ENCODE measurements at places on chromosomes 6 and 20.

DNA sequence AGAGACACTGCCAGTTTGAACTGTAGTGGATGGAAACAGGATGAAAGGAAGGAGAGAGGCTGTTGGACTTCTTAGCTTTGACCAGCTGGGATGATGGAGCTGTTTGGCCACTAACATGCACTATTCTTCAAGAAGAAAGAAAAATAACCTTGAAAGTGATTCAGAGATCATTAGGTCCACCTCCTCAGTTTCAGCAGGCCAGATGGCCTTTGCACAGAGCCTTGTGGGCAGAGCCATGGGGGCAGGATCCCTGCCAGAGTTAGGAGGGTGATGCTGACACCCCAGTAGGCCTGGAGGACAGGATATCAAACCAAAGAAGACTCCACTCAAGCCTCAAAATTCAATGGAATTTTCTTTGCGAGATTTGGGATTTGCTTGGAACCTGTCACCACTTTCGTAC lies 74.5 kb upstream of the TMEM181 start:
- DNase-seq, result no peak

DNA sequence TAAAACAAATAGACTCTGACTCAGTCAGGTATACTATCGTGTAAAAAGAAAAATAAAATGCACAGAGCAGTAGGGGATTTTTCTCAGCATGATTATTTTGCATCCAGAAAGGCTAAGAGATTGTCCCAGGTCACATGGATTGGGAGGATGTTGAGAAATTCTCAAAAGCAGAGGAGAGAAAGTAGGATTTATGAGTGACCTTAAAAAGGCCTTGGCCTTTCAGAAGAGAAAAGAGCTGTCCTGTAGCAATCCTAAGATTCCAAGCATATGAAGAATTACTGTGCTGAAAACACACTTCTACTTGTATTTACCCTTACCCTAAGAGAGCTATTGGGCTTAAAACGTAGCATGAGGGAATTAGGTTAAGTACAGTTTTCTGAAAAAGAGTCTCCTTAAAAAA lies 149.7 kb upstream of the ENPP5 start:
- DNase-seq, result no peak

GRCh38 chr6:41692080-41692675 lies 43.2 kb downstream of the TFEB start:
- no peak for DNase-seq

DNA sequence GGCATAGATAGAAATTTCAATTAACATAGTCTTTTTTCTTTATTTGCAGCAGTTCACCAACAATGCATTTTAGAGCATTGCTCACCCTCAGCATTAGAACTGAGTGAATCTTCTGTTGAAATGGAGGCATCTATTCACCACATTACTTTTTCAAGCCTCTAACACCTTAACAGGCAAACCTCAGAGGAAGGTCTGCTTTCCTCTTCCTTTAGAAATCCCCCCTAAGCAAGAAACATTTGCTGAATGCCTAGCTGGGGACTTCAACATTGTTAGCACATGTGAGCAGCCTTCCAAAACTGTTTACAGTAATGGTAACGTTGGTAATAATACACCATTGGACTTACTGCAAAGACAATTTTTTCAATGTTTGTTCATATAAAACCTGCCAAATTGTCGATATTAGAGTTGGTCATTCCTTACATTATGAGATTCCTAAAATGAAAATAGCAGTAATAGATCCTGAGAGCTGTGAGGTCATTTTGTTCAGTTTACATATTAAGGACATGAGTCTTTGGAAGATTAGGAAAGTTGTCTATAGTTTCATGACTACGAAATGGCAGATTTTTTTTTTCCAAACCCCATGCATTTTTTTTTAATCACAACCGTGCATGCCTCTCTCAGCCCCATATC lies 20.6 kb upstream of the AKIRIN2 start:
- no peak for DNase-seq

- DNase-seq, result no peak
These were observed 199.8 kb downstream of the SMOC2 start for GRCh38 chr6:168640768-168641167.

- no peak for DNase-seq
These were observed 84.8 kb upstream of the MRPS10 start for GRCh38 chr6:42302411-42302810.

- no peak for DNase-seq
These were observed 62.8 kb downstream of the LY86 start for GRCh38 chr6:6651335-6651734.

DNA sequence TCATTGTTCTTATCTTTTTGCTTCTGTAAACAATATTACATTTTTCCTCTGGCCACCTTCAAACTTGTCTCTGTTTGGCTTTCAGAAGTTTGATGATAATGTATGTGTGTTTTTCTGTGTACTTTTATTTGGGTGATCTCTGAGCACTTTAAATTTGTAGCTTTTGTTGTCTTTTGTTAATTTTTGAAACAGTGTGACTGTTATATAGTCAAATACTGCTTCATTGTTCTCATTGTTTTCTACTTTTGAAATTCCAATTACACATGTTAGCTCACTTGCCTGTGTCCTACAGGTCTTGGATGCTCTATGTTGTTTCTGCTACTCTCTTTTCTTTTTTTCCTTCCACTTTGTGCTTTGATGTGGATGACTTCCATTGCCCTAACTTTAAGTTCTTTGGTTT lies 460.1 kb upstream of the KHDRBS2 start:
- no peak for DNase-seq

GRCh38 chr20:4190792-4191519 lies 175.6 kb upstream of the RNF24 start:
- DNase-seq, result no peak

- DNase-seq, result no peak
These were observed 186.2 kb downstream of the ERMARD start for GRCh38 chr6:169937389-169938261.

GRCh38 chr20:3710703-3711483 lies 1.5 kb downstream of the SIGLEC1 start:
- DNase-seq, result peak; percentile 47

- no peak for DNase-seq
These were observed 332.6 kb downstream of the UTRN start for GRCh38 chr6:144617708-144618107.

DNA sequence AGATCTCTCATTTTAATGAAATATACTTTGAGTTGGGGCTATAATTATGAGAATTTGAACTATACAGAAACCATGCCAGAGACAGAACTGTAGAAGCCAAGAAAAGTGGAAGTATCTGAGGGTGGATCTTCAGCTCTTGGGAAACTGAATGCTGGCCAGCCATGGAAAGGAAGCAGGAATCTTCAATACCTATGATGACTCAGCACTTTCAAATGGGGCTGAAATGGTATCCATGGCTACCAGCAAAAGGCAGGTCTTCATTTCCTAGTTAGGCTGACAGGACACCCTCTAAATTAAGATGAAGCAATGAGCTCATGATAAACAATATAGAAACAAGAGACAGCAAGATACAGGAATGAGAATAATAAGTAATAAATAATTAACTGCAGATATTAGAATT lies 171.3 kb downstream of the COL21A1 start:
- DNase-seq, result no peak

DNA sequence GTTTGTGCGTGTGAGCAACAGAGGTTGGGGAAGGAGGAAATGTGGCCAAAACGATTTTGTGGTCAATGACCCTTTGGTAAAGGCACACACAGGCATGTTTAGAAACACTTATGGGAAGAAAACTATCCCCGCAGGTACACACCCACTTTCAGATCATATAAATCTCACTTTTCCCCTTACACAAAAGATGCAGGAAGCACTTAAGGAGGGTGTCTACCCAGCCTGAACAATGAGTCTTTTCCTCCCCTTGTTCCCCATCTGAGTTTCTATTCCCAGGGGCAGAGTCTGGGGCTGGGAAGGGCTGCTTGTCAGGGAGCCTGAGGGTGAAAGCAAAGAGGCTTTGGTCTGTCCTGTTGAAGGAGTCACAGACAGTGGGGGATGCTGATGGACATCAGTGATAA lies 193.2 kb upstream of the SALL4 start:
- no peak for DNase-seq

DNA sequence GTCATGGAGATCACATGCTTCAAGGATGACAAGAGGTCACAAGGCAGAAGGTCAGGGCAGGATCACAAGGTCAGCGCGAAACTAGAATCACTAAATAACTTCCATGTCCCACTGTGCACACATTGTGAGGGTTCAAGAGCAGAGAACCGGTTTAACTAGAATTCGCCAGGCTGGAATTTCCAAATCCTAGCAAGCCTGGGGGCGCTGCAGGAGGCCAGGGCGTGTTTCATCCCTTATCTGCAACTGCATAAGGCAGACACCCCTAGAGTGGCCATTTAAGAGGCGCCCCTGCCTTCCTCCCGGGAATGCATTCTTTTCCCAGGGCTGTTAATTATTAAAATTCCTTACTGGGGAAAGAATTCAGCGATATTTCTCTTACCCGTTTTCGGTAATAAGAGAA lies 40.2 kb upstream of the SLC22A1 start:
- no peak for DNase-seq

DNA sequence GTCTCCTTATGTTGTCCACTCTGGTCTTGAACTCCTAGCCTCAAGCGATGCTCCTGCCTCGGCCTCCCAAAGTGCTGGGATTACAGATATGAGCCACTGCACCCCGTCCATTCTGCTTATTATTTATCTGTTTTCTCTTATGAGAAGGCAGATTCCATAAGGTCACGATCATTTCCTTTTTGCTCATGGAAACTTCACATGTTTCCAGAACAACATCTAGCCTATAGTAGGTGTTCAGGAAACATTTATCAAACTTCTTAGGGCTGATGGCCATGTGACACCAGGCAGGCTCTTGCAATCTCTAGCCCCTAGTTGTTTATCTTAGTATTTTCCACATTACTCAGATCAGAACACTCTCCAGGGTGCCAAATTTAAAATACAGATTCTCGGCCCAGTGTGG lies 61.2 kb downstream of the ZFP64 start:
- DNase-seq, result no peak

DNA sequence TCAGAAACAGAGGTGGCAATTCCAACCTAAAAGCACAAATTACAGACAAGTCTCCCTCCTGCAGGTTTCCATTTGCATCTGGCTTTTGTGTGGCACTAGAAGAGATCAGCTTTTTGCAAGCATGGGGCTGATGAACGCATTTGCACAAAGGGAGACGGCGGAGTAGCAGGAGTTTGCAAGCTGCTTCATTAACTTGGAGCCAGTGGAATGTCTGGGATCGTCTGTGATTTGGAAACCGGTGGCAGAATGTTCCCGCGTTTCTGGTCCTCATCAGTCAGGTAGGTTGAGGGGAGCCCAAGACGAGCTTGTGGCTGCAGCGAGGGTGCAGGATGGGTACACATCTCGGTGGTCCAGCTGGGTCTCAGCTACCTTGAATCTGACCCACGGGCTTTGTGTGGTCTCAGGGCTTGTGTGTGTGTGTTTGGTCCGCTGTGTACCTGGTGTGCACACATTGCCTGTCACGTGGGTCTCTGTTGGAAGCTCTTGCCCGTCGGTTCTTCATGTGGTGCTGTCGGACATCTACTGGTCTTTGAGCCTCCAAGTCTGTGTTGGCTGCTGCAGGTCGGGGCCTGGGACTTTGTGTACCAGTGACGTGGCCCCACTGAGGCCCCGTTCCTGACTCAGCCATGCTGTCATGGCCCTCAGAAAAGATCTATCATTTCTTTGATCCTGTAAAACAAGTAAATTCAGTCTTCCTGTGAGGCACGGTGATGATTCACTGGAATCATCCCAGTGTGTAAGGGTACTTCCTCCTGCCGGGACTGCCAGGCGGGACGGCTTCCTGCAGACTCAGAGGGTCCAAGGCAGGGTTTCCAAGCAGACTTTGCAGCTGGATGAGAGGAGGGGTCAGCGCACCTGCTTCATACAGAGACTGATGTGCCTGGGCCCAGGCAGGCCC lies 12.4 kb upstream of the MYT1 start:
- no peak for DNase-seq

DNA sequence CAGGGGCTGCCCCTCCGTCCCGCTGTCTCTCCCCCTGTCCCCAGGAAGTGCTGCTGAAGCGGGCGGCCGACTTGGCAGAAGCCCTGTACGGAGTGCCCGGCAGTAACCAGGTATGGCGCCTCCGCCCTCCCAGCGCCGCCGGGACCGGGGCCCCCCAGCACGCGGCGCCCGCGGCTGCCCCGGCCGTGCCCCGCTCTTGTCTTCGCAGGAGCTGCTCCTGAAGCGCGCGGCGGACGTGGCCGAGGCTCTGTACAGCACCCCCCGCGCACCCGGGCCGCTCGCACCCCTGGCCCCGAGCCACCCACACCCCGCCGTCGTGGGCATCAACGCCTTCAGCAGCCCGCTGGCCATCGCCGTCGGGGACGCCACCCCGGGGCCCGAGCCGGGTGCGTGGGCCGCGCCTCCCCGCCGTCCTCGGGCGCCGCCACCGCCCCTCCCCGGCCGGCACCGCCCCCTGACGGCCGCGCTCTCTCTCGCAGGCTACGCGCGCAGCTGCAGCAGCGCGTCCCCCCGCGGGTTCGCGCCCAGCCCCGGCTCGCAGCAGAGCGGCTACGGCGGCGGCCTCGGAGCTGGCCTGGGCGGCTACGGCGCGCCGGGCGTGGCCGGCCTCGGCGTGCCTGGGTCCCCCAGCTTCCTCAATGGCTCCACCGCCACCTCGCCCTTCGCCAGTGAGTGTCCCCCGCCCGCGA lies 48.4 kb downstream of the CPXM1 start:
- DNase-seq, result peak; percentile 30

GRCh38 chr20:38228436-38228835 lies 32.1 kb downstream of the KIAA1755 start:
- no peak for DNase-seq

DNA sequence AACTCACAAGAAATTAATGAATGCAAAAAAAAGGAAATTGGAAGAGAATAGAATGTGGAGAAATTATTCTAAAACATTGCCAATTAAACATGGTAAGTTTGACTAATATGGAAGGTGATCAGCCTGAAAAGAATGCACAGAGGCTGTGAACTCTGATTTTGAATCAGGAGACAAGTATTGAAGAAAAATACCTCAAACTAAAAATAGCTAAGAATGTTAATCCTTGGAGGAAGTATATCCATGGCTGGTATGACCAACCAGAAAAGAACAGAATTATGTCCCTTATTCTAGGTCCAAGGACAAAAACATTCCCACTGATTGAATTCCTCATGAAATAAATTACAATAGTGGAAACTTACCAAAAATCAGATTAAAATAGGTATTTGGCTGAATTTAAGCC lies 7.3 kb upstream of the RIMS1 start:
- no peak for DNase-seq

GRCh38 chr20:32244150-32244823 lies 33.2 kb upstream of the KIF3B start:
- no peak for DNase-seq

GRCh38 chr6:132872923-132873322 lies 58.6 kb downstream of the RPS12 start:
- no peak for DNase-seq

- DNase-seq, result no peak
These were observed 104.8 kb downstream of the NCOA3 start for GRCh38 chr20:47606414-47606982.

GRCh38 chr6:70241031-70241430 lies 61.9 kb downstream of the COL9A1 start:
- no peak for DNase-seq

- no peak for DNase-seq
These were observed 135.6 kb upstream of the BACH2 start for GRCh38 chr6:90432041-90432775.
